Mammary epithelial cell (primary cell): ENCODE measurements at places on chromosomes 13 and 19. TPM values are rescaled to one million over a fixed set of nuclear protein-coding genes. Genes with fewer than 3 reads are reported as not detected.

Gene CYP4F12
- polyA plus RNA-seq, result 0.26 TPM

Gene EDNRB
- 0.03 TPM for polyA plus RNA-seq

Gene ICAM5
- polyA plus RNA-seq, result 1.7 TPM

Gene ARHGAP33
- 8.3 TPM for polyA plus RNA-seq

Gene GMIP
- polyA plus RNA-seq, result 3.3 TPM

Gene METTL21C
- not detected for polyA plus RNA-seq

Gene MED26
- 6.4 TPM for polyA plus RNA-seq
